ENCODE measurements at places on chromosomes 13 and 19.

- no peak overlapping the region for H3K4me3 ChIP-seq
- DNase-seq = no peak
- no peaks in the 10 kb centered on the region for H3K27me3 ChIP-seq
Measured at GRCh38 chr13:60696602-60697001, 299.6 kb downstream of the TDRD3 start.

DNA sequence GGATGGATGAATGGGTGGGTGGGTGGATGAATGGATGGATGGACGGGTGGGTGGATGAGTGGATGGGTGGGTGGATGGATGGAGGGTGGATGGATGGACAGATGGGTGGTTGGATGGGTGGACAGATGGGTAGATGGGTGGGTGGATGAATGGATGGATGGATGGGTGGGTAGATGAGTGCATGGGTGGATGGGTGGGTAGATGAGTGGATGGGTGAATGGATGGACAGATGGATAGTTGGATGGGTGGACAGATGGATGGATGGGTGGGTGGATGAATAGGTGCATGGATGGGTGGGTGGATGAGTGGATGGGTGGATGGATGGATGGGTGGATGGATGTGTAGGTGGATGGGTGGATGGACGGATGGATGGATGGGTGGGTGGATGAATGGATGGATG is 17.8 kb downstream of the SHC2 start:
- no peaks in the 10 kb centered on the region for H3K36me3 ChIP-seq
- no peak overlapping the region for H3K4me3 ChIP-seq
- DNase-seq = no peak
- no peak overlapping the region for H3K27ac ChIP-seq

GRCh38 chr19:33621065-33621785 is 528 bp upstream of the CHST8 start:
- no peak for DNase-seq
- peaks cover 33% of the 10 kb centered on the region for H3K27me3 ChIP-seq
- no peak overlapping the region for H3K4me3 ChIP-seq
- H3K27ac ChIP-seq = no peak overlapping the region
- no peaks in the 10 kb centered on the region for H3K36me3 ChIP-seq

DNA sequence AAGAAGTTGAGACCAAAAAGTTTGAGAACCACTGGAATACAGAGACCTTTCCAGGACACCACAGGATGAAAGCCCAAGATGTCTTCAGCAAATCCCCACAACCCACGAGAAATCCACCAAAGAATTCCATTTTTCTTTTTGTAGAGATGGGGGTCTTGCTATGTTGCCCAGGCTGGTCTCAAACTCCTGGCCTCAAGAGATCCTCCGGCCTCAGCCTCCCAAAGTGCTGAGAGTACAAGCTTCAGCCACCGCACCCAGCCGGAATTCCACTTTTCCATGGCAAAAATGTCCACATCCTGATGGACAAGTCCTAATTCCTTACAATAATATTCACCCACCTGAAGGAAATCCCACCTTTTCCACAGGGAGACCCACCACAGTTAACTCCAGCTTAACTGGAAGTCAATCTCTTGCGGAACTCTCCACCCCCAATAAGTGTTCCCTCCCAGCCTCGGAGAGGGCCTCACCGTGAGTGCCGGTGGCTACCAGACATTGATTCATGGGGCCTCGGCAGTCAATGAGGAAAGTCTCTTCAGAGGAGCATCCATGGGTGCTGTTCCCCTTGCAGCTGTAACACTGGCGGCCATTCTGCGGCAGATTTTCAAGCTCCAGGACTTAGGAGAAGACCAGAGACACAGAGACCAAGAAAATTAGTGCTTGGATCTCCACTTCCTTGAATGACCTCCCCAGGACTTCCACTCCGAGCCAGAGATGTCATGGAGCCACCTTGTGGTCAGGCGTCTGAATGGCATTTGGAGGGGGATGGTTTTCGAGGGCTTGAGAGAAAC is 12.3 kb upstream of the CADM4 start:
- no peak overlapping the region for H3K4me3 ChIP-seq
- H3K27ac ChIP-seq = no peak overlapping the region
- peak; percentile 37 for DNase-seq
- H3K27me3 ChIP-seq = no peaks in the 10 kb centered on the region

GRCh38 chr13:50829896-50830295 is 13.6 kb downstream of the DLEU7 start:
- H3K27me3 ChIP-seq = peaks cover 20% of the 10 kb centered on the region
- H3K4me1 ChIP-seq = peaks cover 12% of the 10 kb centered on the region
- no peak overlapping the region for H3K27ac ChIP-seq
- DNase-seq = no peak
- H3K36me3 ChIP-seq = no peaks in the 10 kb centered on the region

DNA sequence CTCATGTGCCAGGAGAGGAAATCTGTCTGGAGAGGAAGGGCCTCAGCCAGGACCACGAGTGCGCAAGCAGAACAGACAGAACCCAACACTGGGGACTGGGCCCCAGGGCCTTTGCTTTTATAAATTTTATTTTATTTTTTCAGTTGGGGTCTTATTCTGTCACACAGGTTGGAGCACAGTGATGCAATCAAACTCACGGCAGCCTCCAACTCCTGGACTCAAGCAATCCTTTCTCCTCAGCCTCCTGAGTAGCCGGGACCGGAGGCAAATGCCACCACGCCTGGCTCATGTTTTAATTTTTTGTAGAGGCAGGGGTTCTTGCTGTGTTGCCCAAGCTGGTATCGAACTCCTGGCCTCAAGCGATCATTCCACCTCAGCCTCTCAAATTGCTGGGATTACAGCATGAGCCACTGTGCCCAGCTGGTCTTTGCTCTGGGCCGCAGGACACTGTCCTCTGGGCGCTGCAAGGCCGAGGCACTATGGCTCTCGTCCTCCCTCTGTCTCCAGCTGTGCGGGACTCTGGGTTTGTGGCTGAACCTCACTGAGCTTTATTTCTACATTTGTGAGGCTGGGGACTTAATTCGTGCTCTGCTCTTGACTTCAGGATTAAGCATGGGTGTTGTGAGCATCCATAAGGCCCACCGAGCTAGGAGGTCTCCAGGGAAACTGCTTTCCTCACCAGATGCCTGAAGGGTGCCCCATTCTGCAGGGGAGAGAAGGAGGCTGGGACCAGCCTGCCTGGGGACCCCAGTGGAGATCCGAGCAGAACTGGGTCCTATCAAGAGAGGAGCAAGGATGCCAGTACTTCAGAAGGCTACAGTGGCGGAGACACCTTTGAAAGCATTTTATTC is 144.2 kb upstream of the VSTM2B start:
- H3K27ac ChIP-seq = no peak overlapping the region
- peaks cover 11% of the 10 kb centered on the region for H3K27me3 ChIP-seq
- peaks cover 2% of the 10 kb centered on the region for H3K4me1 ChIP-seq
- no peaks in the 10 kb centered on the region for H3K36me3 ChIP-seq
- H3K4me3 ChIP-seq = no peak overlapping the region

DNA sequence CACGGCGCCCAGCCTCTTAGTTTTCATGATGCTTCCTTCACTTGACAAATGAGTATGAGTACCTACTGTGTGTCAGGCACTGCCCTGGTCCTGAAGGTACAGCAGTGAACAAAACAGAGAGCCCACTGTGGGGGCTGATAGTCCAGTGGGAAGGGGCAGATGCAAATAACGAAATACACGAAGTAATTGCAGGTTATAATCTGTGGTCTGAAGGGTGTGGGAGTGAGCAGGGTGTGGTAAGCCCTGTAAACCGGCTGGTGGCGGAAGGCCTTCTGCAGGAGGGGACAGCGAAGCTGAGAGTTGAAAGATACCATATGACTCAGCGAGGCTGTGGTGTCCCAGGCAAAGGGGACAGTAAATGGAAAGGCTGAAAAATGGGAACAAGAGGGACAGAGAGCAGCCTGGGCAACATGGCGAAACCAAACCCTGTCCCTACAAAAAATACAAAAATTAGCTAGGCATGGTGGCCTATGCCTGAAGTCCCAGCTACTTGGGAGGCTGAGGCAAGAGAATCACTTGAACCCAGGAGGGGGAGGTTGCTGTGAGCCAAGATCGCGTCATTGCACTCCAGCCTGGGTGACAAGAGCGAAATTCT is 60.5 kb downstream of the MAP4K1 start:
- H3K4me3 ChIP-seq = no peak overlapping the region
- H3K4me1 ChIP-seq = peaks cover 47% of the 10 kb centered on the region
- H3K27me3 ChIP-seq = no peaks in the 10 kb centered on the region
- peaks cover 20% of the 10 kb centered on the region for H3K36me3 ChIP-seq
- DNase-seq = peak; percentile 29

DNA sequence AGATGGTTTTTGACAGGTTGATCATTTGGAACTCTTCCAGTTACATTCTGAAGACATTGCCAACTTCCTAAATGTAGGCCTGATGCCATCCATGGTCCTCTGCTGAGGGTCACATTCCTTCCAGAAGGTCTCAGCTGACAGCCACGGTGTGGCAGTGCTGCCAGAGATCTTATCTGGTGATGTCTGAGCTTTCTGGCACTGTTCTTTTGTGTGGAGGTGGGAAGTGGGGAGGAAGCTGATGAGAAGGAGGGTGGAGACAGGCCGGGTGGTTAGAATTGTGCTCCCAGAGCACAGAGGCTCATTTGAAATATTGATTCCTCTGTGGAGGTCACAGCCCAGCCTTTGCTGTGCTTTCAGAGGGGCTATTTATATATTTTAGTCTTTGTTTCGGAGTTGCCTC is 16.1 kb upstream of the MTIF3 start:
- H3K4me1 ChIP-seq = peaks cover 3% of the 10 kb centered on the region
- H3K27me3 ChIP-seq = peaks cover 5% of the 10 kb centered on the region
- H3K27ac ChIP-seq = no peak overlapping the region
- H3K36me3 ChIP-seq = no peaks in the 10 kb centered on the region
- no peak for DNase-seq

- H3K4me3 ChIP-seq = peak overlapping the region; percentile 91
- peaks cover 25% of the 10 kb centered on the region for H3K4me1 ChIP-seq
- H3K27me3 ChIP-seq = no peaks in the 10 kb centered on the region
- DNase-seq = no peak
- peak overlapping the region; percentile 87 for H3K27ac ChIP-seq
- H3K36me3 ChIP-seq = peaks cover 34% of the 10 kb centered on the region
Measured at GRCh38 chr19:12800466-12800770, 1.2 kb downstream of the PRDX2 start.

DNA sequence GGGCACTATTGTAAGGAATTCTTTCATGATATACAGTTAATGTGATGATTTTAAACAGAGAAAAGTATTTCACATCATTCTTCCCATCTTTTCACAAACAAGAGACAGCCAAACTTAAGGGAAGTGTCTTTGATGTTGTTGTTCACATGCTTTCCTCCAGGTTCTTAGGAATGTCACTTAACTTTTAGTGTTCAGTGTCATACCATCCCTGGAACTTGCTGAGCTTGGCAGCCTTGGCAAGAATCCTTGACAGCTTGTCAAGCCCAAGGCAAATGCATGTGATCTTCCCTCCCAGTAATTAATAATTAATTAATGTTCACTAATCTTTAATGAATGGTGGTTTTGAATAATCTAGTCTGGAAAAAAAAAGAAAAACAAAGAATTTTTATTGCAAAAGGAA is 727.9 kb upstream of the PRR20A start:
- DNase-seq = no peak
- H3K27me3 ChIP-seq = no peaks in the 10 kb centered on the region
- H3K36me3 ChIP-seq = no peaks in the 10 kb centered on the region
- no peak overlapping the region for H3K27ac ChIP-seq

DNA sequence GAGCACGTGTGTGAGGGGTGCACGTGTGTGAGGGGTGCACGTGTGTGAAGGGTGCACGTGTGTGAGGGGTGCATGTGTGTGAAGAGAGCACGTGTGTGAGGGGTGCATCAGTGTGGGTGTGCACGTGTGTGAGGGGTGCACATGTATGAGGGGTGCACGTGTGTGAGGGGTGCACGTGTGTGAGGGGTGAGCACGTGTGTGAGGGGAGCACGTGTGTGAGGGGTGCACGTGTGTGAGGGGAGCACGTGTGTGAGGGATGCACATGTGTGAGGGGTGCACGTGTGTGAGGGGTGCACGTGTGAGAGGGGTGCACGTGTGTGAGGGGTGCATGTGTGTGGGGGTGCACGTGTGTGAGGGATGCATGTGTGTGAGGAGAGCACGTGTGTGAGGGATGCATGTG is 15.7 kb downstream of the RASA3 start:
- H3K4me1 ChIP-seq = peaks cover 34% of the 10 kb centered on the region
- H3K4me3 ChIP-seq = no peak overlapping the region
- no peaks in the 10 kb centered on the region for H3K27me3 ChIP-seq
- no peak for DNase-seq

DNA sequence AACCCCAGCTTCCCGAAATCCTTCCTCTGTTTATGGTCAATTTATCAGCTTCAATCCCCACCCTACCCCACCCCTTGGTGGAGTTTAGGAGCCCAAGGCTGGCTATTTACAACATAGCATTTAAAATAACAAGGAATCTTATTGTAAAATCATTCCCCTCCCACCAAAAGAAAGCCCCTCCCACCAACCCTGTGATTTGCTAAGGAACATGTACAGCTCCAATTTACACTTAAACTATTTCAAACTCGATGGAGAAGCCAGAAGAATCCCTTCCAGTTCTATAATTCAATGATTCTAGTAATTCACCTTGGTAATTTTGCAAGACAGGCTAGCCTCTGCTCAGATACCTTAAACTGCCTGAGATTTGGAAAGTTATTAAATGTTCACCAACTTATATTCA is 3.0 kb downstream of the LATS2 start:
- H3K4me3 ChIP-seq = peak overlapping the region; percentile 42
- no peak overlapping the region for H3K27ac ChIP-seq
- peaks cover 32% of the 10 kb centered on the region for H3K27me3 ChIP-seq
- H3K4me1 ChIP-seq = peaks cover 5% of the 10 kb centered on the region

DNA sequence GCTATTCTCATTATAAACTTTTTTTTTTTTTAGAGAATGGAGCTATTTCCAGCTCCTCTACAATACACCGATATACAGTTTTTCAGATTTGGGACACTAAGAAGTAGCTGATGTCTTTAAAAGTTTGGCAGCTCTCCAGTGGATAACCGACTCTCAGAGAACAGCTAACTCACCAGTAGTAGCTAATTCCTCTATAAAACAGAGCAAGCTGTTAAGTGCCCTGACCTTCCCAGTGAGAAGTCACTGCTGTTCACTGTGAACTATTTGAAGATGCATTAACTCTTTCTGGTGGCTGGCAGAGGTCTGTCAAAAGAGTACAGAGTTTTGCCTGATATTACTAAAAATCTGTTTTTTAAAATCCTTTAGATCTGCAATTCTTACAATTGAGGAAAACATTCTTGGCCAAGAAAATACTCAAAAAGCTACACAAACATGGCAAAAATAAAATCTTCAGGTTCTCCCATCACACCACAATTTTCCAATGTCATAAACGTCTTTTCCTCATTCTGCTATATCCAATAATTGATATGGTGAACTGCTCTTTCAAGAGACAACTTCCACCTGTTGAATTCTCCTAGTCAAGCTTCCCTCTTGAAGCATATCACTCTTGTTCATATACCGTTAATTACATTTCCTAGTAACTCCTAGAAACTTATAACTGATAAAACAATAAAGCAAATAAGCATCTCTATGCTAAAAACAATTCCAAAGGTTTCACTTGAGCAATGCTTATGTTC is 44.2 kb downstream of the TBC1D4 start:
- no peak overlapping the region for H3K4me3 ChIP-seq
- no peak for DNase-seq
- no peak overlapping the region for H3K27ac ChIP-seq
- no peaks in the 10 kb centered on the region for H3K4me1 ChIP-seq
- H3K36me3 ChIP-seq = no peaks in the 10 kb centered on the region
- H3K27me3 ChIP-seq = peaks cover 9% of the 10 kb centered on the region
